Neural progenitor cell (in vitro differentiated cells): ENCODE measurements at places on chromosomes 4 and X. TPM values are rescaled to one million over a fixed set of nuclear protein-coding genes. Genes with fewer than 3 reads are reported as not detected.
A peak's percentile ranks its signal among the peaks of the same experiment; 100 is the strongest.

DNA sequence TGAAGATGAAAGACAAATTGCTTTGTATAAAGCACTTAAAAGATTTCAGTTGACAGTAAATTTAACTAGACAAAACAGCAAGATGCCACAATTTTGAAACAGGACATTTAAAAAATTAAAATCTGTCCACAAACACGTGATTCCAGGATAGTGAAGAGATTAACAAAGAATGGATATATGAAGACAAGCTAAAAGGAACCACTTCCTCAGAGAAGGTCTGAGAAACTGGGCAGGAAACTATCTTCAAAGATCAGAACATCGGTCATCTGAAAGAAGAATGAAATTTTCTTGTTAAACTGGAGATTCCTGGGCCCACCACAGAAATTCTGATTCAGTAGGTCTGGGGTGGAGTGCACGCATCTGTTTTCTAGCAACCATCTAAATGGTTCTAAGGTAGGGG, 1.4 kb downstream of the RWDD4 start:
- peaks cover 6% of the 10 kb centered on the region for H3K4me1 ChIP-seq
- H3K36me3 ChIP-seq = peaks cover 3% of the 10 kb centered on the region
- H3K27me3 ChIP-seq = no peaks in the 10 kb centered on the region
- no peak overlapping the region for H3K27ac ChIP-seq
- peak overlapping the region; percentile 83 for H3K4me3 ChIP-seq

The GPRIN3 gene
- total RNA-seq = 0.15 TPM in 2 replicates

GRCh38 chr4:153215921-153216320, 11.7 kb downstream of the TRIM2 start:
- no peak for DNase-seq
- H3K4me3 ChIP-seq = no peak overlapping the region
- H3K36me3 ChIP-seq = no peaks in the 10 kb centered on the region
- H3K27me3 ChIP-seq = peaks cover 24% of the 10 kb centered on the region
- no peak overlapping the region for H3K27ac ChIP-seq

- no peaks in the 10 kb centered on the region for H3K27me3 ChIP-seq
- no peak for DNase-seq
- no peak overlapping the region for H3K27ac ChIP-seq
- H3K36me3 ChIP-seq = no peaks in the 10 kb centered on the region
- H3K4me3 ChIP-seq = no peak overlapping the region
- H3K4me1 ChIP-seq = no peaks in the 10 kb centered on the region
Observed at GRCh38 chr4:85610450-85610849, 135.5 kb downstream of the ARHGAP24 start.

GRCh38 chr4:144645631-144646522, at the start of gene HHIP:
HHIP (plus strand) TSS chr4:144646156; CDS start chr4:144646676, 520 bp downstream.
- peaks cover 76% of the 10 kb centered on the region for H3K27me3 ChIP-seq
- DNase-seq = peak; percentile 82
- no peaks in the 10 kb centered on the region for H3K36me3 ChIP-seq
- H3K4me1 ChIP-seq = peaks cover 33% of the 10 kb centered on the region
- H3K27ac ChIP-seq = no peak within 1 kb of the TSS

- H3K27ac ChIP-seq = no peak overlapping the region
- DNase-seq = no peak
- H3K4me1 ChIP-seq = no peaks in the 10 kb centered on the region
Observed at GRCh38 chr4:185229021-185229818, 19.8 kb downstream of the SNX25 start.

The ETDA gene
- not detected in 2 replicates for total RNA-seq

GRCh38 chr4:28269426-28269825, 1408.8 kb downstream of the STIM2 start:
- H3K27me3 ChIP-seq = no peaks in the 10 kb centered on the region
- no peaks in the 10 kb centered on the region for H3K4me1 ChIP-seq
- H3K4me3 ChIP-seq = no peak overlapping the region
- no peak for DNase-seq
- H3K36me3 ChIP-seq = no peaks in the 10 kb centered on the region
- H3K27ac ChIP-seq = no peak overlapping the region

GRCh38 chr4:154622598-154622997, 10.1 kb upstream of the FGG start:
- peaks cover 26% of the 10 kb centered on the region for H3K27me3 ChIP-seq
- peaks cover 4% of the 10 kb centered on the region for H3K4me1 ChIP-seq
- H3K4me3 ChIP-seq = no peak overlapping the region
- H3K27ac ChIP-seq = no peak overlapping the region
- H3K36me3 ChIP-seq = no peaks in the 10 kb centered on the region
- peak; percentile 75 for DNase-seq

- H3K36me3 ChIP-seq = no peaks in the 10 kb centered on the region
- DNase-seq = no peak
- H3K4me1 ChIP-seq = peaks cover 25% of the 10 kb centered on the region
- no peaks in the 10 kb centered on the region for H3K27me3 ChIP-seq
Observed at GRCh38 chrX:33908898-33909297, 223.2 kb downstream of the FAM47A start.

DNA sequence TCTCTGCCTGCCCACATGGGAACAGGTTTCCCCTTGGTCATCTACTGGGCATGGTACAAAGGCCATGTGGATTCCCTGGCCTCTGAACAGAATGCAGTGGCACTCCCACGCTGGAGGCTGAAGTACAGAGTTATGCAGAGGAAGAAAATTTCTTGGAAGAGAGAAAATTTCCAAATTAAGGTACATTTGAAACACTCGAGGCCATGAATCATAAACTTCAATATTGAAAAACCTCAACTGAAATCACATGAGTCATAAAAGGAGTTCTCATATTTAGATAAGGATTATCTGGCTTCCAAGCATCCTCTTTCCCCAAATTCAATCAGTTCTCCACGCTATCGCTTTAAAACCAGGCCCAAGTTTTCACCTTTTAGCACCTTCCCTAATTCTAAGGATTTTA, 28.1 kb upstream of the TXK start:
- H3K4me1 ChIP-seq = no peaks in the 10 kb centered on the region
- DNase-seq = no peak
- no peaks in the 10 kb centered on the region for H3K36me3 ChIP-seq
- no peak overlapping the region for H3K27ac ChIP-seq
- H3K27me3 ChIP-seq = no peaks in the 10 kb centered on the region

The ATP1B4 gene
- total RNA-seq = not detected in 2 replicates
